ENCODE measurements at places on chromosomes 6 and 20.

GRCh38 chr20:33362898-33363297, 38.4 kb downstream of the CDK5RAP1 start:
- DNase-seq = peak; percentile 51

GRCh38 chr6:159376516-159377158, 207.4 kb downstream of the FNDC1 start:
- no peak for DNase-seq

- peak; percentile 33 for DNase-seq
Measured at GRCh38 chr6:33314943-33315792, 1.3 kb upstream of the TAPBP start.

- no peak for DNase-seq
Measured at GRCh38 chr6:146634022-146634421, 35.2 kb downstream of the ADGB start.
